ENCODE measurements at places on chromosomes 3 and 15. TPM values are rescaled to one million over a fixed set of nuclear protein-coding genes. Genes with fewer than 3 reads are reported as not detected.

- peaks cover 30% of the 10 kb centered on the region for H3K36me3 ChIP-seq
- H3K4me3 ChIP-seq = no peak overlapping the region
- no peaks in the 10 kb centered on the region for H3K27me3 ChIP-seq
- H3K27ac ChIP-seq = no peak overlapping the region
- DNase-seq = no peak
- H3K4me1 ChIP-seq = no peaks in the 10 kb centered on the region
These were observed 167.0 kb downstream of the ATP10A start for GRCh38 chr15:25695875-25696760.

DNA sequence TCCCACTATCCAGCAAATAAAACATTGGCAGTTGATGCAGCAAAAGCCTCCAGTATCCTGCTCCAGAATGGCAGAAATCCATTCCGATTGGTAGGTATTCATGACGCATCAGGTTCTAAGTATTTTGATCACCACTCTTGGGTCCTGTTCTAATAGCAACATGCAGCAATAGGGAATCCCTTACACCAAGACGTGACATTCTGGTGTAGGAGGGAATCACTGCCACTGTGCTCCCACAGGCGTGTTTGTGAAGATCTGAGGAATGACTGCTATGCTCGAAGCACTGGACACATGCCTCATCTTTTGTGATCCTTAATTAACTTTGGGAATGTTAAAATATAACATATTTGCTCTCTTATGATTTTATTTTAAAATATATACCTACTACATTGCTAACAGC is 552.9 kb downstream of the MECOM start:
- no peaks in the 10 kb centered on the region for H3K4me1 ChIP-seq
- H3K27me3 ChIP-seq = no peaks in the 10 kb centered on the region
- H3K27ac ChIP-seq = no peak overlapping the region

DNA sequence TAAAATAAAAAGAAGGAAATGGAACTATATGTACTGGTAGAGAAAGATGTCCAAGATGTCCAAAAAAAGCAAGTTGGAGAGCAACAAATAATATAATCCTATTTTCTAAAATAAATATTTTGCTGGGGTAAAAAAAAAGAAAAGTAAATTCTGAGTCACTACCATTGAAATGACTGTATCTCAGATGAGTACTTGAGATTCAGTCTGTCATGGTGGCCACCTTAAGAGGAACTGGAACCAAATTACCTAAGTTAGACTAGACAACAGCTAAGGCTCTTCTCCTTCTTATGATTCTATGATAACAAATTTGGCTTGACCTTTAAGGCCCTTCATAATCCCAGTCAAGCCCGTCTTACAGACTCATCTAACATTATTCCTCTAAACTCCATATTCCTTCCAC is 270.6 kb upstream of the HES1 start:
- peaks cover 4% of the 10 kb centered on the region for H3K27me3 ChIP-seq
- DNase-seq = no peak
- peaks cover 2% of the 10 kb centered on the region for H3K4me1 ChIP-seq
- H3K27ac ChIP-seq = no peak overlapping the region

- no peak overlapping the region for H3K4me3 ChIP-seq
- peaks cover 2% of the 10 kb centered on the region for H3K4me1 ChIP-seq
- H3K27me3 ChIP-seq = no peaks in the 10 kb centered on the region
- no peak for DNase-seq
These were observed 100.8 kb downstream of the TMEM266 start for GRCh38 chr15:76160426-76161152.

DNA sequence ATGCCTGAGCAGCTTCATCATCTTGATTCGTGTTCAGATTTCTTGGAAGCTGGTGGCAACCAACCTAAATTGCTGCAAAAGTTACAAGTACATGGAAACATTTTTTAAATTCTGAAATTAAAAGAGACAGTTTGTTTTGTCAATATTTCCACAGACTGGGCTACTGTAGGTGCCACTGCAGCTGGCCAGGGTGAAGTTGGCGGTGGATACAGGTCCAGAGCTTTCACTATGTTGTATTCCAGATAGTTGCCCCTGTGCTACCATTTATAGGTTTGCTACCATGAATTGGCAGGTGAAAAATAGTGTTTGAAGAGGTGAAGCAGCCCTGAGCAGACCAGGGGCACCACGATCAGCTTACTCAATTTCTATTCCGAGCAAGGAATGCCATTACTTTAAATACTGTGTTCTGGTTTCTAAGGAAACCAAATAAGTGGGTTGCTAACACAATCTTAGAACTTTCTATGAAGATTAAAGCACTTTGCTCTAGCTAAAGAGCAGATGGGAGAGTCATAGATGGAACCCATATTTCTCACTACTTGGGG is 21.2 kb upstream of the SHC4 start:
- no peak for DNase-seq
- no peak overlapping the region for H3K4me3 ChIP-seq
- peaks cover 6% of the 10 kb centered on the region for H3K27me3 ChIP-seq

GRCh38 chr15:67192185-67192820 is 62.2 kb downstream of the AAGAB start:
- no peak overlapping the region for H3K27ac ChIP-seq
- DNase-seq = no peak
- peaks cover 21% of the 10 kb centered on the region for H3K36me3 ChIP-seq
- H3K4me3 ChIP-seq = no peak overlapping the region
- no peaks in the 10 kb centered on the region for H3K27me3 ChIP-seq

The ATP10A gene
- 13.0 TPM for total RNA-seq

The XPC gene
- total RNA-seq = 39.0 TPM

The ADAM10 gene
- 70.7 TPM for total RNA-seq

The TM4SF4 gene
- total RNA-seq = not detected
